Retina (tissue), 1 donor: ENCODE measurements at places on chromosomes 4 and X.
A peak's percentile ranks its signal among the peaks of the same experiment; 100 is the strongest.

GRCh38 chrX:31356275-31357212 lies 284.7 kb upstream of the FTHL17 start:
- no peak for DNase-seq

DNA sequence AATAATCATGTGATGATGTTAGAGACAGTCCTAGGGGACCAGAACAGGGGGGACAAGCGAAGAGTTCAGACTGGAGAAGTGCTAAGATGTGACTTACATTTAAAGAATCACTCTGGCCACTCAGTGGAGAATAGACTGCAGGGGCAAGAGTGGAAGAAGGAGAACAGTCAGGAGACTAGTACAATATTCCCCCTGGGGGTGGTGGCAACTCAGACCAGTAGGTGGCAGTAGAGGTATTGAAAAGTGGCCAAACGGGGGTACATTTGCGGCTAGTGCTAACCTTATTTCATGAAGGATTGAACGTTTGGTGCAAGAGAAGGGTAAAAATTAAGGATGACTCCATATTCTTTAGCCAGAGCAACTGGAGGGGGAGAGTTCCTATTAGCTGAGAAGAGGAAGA lies 2.7 kb upstream of the BMX start:
- DNase-seq, result peak; percentile 38

- DNase-seq, result no peak
Measured at GRCh38 chrX:85930099-85930498, 117.3 kb downstream of the CHM start.

- no peak for DNase-seq
Measured at GRCh38 chr4:98510757-98511517, 147.5 kb downstream of the TSPAN5 start.

- DNase-seq, result no peak
Measured at GRCh38 chr4:41455206-41455605, 82.8 kb upstream of the LIMCH1 start.

DNA sequence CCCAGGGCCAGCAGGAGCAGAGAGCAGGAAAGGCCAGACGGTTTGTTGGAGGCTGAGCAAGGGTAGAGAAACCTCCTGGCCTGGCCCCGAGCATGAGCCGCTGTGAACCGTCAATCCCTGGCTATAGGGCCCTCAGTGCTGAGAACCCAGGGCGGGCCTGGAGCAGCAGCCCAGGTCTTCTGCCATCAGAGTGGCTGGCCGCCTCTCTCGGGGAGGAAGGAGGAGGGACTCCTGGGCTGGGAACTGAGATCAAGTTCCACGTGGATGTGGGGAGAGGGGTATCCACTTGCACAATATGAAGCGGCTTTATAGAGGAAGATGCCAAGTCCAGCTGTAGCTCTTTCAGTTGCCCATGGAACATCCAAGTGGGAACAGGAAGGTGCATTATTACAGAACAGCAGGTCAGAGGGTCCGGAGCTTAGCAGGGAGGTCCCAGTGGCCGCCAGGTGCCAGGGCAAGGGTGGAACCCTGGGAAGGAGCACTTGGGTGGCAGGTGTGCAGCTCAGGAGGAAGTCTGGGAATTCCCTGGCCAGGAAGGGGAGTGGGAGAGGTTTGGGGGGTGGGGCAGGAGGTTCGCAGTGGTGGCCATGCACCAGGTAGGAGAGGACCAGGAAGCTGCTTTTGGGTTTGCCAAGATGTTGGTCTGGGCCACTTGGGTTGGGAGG lies 31.7 kb upstream of the CRMP1 start:
- DNase-seq, result no peak

DNA sequence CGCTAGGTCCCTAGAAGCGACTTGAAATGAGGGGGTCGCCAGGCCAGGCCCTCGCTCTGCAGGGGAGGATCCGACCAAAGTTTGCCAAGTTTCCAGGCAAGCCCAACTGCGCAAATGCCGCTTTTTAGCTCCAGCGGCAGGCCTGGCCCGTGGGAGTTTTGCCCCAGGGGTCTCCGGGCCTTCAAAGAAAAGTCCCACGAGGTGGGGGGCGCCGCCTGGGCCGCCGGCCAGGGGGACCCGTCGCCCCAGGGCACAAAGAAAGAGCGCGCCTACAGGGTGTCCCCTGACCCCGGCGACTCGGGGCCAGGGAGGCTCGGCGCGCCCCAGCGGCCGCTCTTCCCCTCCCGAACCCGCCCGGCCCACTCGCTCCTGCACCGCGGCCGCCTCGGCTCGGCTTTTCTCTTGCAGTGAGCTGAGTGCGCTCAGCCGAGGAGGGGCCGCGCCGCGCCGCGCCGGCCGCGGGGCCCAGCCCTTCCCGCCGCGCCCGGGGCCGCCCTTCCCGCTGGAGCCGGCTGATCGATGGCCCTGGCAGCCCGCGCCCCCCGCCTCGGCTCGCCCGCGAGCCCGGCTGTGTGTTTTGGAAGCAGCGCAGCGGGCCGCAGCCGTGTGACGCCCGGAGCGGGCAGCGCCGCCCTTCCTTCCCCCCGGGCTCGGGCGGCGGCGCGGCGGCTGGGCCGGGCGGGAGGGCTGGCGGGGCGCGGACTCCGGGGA lies 754 bp upstream of the KLF3 start:
- DNase-seq, result peak; percentile 85

DNA sequence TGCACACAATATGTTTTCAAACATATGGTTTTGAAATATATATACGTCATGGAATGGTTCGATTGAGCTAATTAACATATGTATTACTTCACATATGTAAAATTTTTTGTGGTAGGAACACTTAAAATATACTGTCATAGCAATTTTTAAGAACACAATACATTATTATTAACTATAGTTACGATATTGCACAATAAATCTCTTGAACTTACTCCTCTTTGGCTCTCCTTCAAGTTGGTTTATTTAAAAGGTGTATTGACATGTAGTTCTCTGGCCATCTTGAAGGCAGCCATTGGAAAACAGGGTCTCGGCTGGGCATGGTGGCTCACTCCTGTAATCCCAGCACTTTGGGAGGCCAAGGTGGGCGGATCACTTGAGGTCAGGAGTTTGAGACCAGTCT lies 53.8 kb downstream of the CASP3 start:
- DNase-seq, result no peak

- no peak for DNase-seq
Measured at GRCh38 chrX:154409222-154409871, at the start of gene DNASE1L1. Gene DNASE1L1, minus strand, starts transcription at chrX:154409254. Its CDS starts 3,686 bp downstream, at chrX:154405568.

- DNase-seq, result no peak
Measured at GRCh38 chr4:162706051-162706450, 460.6 kb downstream of the NAF1 start.

DNA sequence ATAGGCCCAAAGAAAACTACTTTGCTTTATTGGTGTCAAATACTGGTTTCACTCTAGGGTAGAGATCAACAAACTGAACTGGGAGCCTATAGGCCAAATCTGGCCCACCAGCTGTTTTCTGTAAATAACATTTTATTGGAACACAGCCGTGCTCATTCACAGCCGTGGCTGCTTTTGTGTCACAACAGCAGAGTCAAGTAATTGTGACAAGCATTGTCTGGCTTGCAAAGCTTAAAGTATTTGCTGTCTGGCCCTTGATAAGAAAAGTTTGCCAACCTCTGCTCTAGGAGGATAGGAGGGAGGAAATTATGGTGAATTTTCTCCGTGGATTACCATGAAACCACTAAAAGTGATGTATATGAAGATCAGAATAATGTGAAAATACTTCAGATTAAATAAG lies 53.4 kb downstream of the GPAT3 start:
- DNase-seq, result peak; percentile 12

DNA sequence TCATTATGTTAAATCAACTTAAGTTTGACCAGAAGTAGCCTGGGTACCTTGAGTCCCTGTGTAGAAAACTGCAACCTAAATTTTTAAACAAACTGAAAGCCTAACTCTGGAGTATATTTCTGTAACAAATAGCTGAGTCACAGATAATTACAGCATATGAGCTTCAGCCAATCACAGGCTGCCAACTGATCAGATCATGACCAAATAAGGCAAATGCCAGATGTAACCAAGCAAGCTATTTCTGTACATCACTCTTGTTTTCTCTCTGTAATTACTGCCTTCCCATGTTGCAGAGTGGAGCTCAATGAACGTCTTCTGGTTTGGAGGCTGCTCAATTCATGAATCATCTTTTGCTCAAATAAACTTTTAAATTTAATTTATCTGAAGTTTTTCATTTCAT lies 980.9 kb upstream of the DIAPH2 start:
- DNase-seq, result no peak

- no peak for DNase-seq
Measured at GRCh38 chr4:17493619-17494018, 18.3 kb downstream of the QDPR start.

GRCh38 chr4:185134307-185134869 lies 8.7 kb upstream of the SLC25A4 start:
- peak; percentile 48 for DNase-seq

DNA sequence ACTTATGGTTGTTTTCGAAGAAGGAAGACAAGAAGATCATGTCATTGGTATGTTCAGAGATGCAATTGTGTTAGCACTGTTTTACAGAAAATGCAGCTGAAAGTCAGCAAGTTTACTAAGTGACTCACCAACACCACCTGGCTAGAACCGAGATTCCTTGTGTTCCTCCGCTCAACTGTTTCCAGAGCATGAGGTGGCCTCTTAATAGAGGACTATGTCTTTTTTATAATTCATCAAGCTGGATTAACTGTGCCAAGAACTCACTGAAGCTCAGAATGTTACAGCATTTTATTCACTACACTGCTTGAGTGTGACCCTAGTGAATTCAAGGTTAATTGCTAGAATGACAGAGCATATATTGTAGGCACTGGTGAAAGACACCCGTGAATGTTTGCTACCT lies 1573.5 kb upstream of the TENM3 start:
- DNase-seq, result no peak

GRCh38 chr4:53068755-53069330 lies 206.7 kb downstream of the RASL11B start:
- DNase-seq, result no peak

- DNase-seq, result no peak
Measured at GRCh38 chrX:12614266-12614665, 176.9 kb upstream of the PRPS2 start.

- no peak for DNase-seq
Measured at GRCh38 chrX:79138658-79139241, 5.7 kb upstream of the GPR174 start.

- no peak for DNase-seq
Measured at GRCh38 chr4:25095837-25096236, 64.4 kb downstream of the SEPSECS start.
